A549 (cell line): ENCODE measurements at places on chromosomes 11 and 22.

- DNase-seq = no peak
Observed at GRCh38 chr11:112516261-112516660, 255.6 kb upstream of the PLET1 start.

DNA sequence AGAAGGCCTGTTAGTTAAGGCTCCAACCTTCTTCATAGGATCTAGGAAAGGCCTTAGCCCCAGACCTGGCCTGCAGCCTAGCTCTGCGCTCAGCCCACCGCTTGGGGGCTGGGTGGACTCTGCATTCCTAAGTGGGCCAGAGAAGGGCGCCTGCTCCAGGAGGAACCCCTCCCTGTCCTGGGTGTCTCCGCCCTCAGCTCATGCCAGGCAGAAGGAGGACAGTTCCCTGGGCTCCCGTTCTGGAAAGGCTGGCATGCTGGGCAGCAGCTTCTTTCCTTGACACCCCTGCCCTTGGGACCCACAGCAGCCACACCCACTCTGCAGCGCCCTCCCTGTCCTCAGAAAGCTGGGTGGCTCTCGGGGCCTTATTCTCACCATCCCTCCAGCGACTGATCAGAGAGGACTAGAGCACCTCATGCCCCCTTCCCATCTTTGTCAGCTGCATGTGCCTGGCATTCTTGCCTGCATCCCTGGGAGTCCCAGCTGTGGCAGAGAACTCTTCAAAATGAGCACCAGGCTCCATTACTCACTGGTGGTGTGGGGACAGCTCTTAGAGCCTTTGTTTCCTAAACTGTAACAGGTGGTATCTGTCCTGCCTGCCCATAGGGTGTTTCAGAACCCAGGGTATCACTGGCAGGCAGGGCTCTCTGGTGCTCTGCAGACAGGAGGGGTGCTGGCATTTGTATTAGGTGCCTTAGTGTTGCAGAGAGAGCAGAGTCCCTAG lies 20.3 kb upstream of the MYRF start:
- no peak for DNase-seq

- no peak for DNase-seq
Observed at GRCh38 chr11:63966444-63966843, 8.0 kb upstream of the COX8A start.

GRCh38 chr11:10899121-10899830 lies 41.4 kb upstream of the ZBED5 start:
- DNase-seq = no peak

- no peak for DNase-seq
Observed at GRCh38 chr22:46171940-46172339, 21.6 kb downstream of the PPARA start.

GRCh38 chr11:77106321-77106720 lies 3.7 kb downstream of the OMP start:
- no peak for DNase-seq

- no peak for DNase-seq
Observed at GRCh38 chr11:17412488-17413180, 24.2 kb upstream of the KCNJ11 start.

GRCh38 chr11:27497284-27497866 lies 9.2 kb downstream of the LIN7C start:
- DNase-seq = no peak

GRCh38 chr11:33405834-33406602 lies 148.8 kb downstream of the HIPK3 start:
- no peak for DNase-seq

DNA sequence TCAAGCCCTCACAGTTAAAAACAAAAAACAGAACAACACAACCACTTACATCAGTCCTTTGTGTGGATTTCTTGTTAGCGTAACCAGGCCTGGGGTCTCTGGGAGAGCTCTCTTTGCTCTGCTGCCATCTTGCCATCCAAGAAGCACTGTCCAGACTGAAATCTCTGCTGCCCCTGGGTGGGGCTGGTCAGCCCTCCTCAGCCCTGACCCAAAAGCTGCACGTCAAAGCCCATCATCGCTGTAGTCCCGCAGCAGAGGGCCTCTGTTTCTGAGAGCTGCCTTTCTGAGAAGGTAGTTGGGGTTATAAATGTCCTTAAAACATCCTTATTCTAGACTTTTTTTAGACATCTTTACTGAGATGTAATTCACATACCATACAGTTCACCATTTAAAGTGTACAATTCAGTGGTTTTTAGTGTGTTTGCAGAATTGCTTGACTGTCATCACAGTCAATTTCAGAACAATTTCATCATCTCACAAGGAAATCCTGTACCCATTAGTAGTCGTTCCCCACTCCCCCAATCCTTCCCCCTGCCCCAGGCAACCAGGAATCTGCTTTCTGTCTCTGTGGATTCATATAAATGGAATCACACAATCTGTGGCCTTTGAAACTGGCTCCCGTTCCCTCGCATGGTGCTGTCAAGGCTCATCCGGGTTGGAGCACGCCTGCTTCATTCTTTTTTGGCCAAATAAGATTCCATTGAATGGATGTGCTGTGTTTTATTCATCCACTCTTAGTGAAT lies 94.9 kb downstream of the TBC1D22A start:
- DNase-seq = no peak

DNA sequence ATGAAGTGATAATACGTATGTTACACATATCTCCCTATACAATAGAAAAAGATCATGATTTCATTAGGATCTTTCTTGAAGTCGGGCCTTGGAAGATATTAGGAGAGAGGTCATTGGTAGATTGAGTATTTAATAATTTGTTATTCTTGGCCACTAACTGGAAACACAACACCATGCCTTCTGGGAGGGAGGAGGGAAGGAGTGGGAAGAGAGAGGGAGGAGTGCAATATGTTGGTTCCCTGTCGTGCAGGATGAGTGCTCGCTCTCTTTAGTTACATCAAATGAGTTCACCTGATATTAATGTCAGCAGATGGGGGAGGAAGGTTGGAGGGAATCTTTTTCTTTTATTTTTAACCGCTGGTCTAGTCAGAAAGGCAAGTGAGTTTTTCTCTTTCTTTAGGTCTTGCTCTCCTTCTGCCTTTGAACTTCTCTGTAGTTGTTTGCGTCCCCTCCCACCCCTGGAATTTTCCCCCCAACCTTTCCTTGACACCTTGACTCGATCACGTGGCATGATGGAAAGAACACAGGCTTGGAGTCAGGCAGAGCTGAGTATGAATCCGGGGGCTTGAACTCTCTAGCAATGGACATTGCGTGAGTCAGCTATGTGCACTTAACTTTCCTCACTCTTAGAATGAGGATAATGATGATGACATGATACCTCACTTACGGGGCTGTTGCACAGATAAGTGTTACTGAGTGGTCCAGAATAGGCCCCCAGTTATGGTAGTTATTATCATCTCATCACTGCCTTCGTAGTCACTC lies 6.2 kb downstream of the ADAMTS15 start:
- DNase-seq = no peak

- no peak for DNase-seq
Observed at GRCh38 chr22:23397008-23397612, 183.0 kb downstream of the IGLL1 start.
